SW 1271 (cell line): ENCODE measurements at places on chromosomes 3 and 15.

DNA sequence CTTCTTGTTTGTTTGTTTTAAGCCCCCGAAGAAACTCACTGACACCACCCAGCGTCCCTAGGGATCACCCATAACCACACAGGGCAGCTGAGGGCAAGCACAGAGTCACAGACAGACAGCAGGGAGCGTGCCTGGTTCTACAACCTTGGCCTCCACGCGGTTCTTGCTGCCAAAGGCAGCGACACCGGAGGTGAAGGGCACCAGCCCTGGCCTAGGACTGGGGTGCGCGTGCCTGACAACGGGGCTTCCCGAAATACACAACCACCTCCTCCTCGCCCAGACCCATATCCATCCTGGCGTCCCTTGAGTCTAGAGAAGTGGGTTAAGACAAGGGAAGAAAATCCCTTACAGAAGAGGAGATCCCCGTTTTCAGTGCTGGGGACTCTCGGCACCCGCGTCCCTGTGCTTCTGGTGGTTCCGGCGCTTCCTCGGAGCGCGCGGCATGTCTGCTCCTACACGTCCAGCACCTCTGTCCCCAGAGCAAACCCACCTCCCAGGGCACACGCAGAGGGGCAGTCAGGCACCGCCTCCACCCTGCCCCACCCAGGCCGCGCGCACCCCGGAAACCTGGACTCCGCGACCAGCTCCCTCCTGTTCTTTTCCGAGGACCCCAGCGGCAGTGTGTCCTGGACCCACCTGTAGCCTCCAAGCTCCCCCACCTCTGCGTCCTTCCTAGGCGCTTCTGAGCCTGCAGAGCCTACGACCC is 911 bp downstream of the RFTN1 start:
- no peak for DNase-seq

- DNase-seq: no peak
Observed at GRCh38 chr15:81865850-81866537, 179.8 kb downstream of the MEX3B start.

DNA sequence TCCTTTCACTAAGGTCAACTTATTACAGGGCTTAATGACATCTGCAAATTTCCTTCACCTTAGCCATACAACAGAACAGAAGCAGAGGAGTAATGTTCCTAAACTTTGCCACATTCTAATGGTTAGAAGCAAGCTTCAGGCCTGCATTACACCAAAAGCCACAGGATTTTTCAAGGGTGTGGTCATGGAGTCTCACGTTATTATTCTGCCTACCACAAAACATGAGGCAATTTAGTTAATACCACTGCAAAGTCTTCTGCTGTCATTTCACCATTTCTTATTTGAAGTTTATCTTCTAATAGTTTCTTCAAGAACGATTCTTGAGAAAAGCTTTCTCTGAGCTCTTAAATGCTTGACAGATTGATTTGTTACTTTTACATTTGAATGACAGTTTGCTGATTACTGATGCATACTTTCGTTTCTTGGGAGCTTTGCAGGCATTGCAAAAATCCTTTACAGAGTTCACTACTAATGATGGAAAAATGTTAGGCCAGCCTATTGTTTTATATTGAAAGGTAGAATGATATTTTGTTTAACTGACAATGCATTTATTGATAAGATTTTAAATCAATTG is 1257.1 kb downstream of the NSUN3 start:
- DNase-seq: no peak

- no peak for DNase-seq
Observed at GRCh38 chr15:48273049-48273448, 58.2 kb upstream of the DUT start.

- no peak for DNase-seq
Observed at GRCh38 chr3:60217156-60217911, 1033.9 kb downstream of the FHIT start.

- no peak for DNase-seq
Observed at GRCh38 chr15:67080900-67081431, 15.6 kb downstream of the SMAD3 start.

- no peak for DNase-seq
Observed at GRCh38 chr15:100224206-100225185, 117.3 kb downstream of the ADAMTS17 start.

DNA sequence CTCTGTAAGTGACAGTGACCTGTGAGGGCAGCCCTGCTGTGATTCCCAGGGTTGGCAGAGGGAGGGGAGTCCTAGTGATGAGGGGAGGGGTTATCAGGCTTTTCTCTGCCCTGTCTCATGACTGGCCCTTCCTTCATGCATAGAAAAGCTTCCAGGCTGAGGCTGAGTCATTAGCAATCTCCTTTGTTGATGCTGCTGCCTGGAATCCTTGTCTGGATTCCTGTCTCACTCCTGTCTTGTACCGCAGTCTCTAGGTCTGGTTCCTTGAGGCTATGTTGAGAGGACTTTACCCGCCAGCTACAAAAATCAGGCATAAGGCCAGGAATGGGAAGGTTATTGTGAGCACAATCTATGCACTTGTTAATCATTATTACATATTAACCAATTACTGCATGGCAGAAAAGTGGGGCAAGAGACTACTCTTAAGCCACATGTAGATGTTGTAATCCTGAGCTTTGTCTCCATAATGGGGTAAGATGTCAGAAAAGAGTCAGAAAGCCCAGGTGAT is 7.2 kb downstream of the KLHL6 start:
- DNase-seq: no peak

DNA sequence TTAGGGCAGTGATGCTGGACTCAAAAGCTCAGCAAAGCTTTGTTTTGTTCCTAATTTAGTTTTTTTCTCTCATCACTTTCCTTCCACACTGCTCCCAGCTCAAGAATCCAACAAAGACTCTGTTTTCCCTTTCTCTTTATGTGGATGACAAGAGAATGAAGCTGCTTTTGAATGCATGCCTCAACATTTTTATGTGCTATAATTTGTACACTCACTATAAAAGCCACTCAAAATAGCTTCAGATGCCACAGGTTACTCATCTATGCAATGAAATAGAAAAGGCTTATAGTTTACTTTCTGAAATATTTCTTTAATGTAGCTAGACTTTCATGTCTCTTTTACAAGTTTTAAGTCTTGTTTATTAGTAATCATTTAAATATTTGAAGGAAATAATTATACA is 714.9 kb downstream of the OTOL1 start:
- no peak for DNase-seq

- DNase-seq: peak; percentile 11
Observed at GRCh38 chr3:158711886-158712285, 20.4 kb downstream of the RARRES1 start.

GRCh38 chr3:69322158-69322509 is 63.8 kb downstream of the FRMD4B start:
- no peak for DNase-seq

DNA sequence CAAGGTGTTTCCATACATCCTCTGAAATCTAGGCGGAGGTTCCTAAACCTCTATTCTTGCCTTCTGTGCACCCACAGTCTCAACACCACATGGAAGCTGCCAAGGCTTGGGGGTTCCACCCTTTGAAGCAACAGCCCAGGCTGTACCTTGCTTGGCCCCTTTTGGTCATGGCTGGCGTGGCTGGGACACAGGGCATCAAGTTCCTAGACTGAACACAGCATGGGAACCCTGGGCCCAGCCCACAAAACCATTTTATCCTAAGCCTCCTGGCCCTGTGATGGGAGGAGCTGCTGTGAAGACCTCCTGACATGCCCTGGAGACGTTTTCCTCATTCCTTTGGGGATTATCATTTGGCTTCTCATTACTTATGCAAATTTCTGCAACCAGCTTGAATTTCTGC is 739.0 kb upstream of the NECTIN3 start:
- no peak for DNase-seq

GRCh38 chr3:124263168-124263567 is 271.2 kb upstream of the ROPN1 start:
- DNase-seq: no peak

DNA sequence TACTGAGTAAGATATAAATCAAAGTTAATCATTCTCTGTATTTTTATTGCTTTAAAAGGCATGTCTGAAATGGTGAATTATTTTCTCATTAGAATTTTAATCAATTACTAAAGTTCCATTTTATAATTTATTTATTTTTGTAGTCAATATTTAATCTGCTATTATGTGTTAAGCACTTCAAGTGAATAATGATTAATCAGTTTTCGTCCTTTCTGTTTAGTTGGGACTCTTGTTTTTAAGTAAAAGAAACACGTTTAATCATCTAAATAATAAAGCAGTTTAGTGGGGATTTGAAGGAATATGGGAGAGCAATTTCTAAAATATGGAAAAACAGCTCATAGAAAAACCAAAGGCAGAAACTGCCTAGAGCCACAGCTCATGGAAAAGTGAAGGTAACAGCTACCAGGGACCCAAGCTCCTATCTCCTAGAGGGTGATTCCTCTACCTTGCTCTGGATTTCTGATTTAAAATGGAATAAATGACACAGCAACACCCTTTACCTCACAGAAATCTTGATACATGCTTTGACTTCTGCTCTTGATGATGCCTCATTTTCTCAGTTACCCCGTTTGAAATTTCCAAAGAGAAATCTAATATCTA is 28.0 kb upstream of the SUCNR1 start:
- no peak for DNase-seq

- no peak for DNase-seq
Observed at GRCh38 chr15:60323322-60323721, 74.5 kb downstream of the ANXA2 start.

DNA sequence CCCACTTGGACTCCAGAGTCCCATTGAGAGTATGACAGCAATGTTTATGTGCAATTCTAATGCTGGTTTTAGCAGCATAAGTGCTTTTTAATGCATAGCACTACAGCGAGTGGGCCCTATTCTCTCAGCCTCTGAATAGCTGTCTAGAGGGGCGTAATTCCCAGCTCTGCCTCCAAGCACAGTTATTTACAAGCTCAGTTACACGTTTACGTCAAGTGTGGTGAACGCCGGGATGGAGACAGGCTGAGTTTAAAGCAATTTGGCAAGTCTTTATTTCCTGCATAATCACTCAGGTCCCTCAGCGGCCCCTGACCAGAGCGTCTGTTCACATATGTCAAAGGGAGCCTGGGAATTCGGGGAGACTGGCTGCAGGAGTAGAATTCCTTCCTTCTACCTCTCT is 43.9 kb downstream of the SOX14 start:
- DNase-seq: no peak

DNA sequence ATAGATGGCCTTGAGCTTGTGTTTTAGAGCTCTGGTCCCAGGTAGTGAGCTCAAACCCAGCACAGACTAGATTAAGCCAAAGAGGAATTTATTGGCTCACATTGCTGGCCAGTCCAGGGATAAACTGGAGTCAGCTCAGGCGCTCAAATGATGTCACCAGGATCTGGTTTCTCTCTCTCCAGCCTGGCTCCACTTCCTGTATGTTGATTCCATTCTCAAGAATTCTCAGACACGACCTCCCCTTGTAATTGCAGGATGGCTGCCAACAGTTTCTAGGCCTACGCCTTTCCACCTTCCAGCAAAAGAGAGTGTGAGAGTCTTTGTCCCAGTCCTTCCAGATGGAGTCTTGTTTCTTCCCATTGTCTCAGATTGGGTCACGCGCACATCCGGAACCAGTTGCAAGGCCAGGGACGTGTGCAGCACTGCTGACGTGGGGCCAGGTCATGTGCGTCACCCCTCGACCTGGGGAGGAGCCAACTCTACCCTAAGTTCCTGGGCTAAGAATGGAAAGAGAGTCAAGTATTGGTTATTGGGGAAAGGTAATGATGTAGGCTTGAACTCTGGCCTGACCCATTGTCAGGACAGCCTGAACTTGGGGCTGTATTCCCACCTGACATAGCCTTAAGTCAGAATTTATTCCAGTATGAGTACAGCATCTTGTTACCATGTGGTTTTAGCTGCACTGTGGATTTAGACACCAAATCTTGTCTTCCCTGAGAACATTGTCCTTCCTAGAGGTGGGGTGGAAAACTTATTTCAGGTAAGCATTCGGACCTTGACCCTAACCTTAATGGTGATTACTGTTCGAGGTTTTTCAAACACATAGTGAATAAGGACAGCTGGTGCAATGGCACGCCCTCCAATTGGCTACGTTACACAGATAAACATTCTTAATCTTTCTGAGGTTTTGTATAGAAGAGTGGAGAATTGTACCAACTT is 31.6 kb downstream of the CACNA1D start:
- no peak for DNase-seq

DNA sequence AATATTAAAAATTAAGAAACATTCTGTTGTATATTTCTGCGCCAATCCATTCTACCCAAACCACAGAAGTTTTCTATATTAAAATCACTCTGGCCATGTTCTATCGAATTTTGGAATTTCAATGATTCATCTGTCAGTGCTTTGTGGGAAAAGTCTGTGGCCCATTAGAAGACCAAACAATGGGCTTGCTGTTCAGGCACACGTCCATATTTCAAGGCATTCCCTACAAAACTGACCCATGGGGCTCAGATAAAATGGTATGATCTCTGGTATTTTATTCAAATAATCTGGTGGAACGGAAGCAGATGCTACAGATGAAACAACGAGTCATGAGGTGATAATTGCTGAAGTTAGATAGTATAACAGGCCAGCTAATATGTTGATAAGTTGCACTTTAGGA is 12.4 kb downstream of the NPHP3 start:
- DNase-seq: no peak

DNA sequence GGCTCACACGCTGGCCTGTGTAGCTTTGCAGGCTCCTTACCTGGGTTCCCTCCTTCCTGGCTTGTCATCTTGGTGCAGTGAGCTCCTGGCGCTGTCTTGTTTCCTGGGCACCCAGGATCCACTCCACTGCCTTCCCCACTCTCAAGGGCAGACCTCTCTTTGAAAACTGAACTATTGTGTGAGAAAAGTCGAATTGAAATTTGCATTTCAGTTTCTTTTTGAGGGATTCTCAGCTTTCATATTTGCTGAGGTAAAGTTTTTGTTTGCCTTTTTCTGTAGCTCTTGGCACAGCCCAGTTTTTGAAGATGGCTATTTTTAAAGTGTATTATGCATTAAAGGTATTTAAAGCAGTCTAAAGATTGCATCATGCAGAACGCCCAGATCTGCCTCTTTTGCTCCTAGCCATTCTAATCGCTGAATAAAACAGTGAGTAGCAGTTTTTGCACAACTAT is 70.1 kb downstream of the CCK start:
- no peak for DNase-seq

DNA sequence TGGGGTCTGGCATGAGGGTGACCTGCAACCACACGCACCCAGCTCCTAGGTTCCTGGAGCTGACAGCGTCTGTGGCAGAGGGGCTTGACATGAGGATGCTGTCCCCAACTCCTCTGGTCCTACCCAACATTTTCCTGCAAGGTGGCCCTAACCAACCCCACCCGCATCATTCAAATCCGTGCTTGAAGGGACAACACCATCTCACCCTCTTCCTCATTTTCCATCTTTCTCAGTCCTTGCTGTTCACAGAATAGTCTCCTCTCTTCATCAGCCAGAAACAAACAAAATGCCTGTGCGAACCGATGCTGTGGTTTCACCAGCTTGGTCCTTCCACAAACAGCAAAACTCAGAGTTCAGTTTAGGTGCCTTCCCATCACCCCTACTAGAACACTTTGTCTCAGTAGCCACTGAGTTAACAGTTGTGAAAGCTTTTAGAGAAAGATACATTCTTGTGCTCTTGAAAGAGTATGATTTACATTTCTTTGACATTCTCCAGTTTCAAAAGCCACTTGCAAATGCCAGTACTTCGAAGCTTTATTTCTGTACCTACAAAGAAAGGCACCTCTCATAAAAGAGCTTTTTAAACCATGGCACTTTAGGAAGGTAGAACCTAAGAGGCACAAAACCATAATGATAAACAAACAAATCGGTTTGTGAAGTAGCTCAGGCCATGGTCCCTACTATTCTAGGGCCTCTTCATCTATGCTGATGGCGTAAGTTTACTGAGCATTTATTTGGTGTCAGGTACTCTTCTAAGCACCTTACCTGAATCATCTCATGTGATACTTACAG is 360.1 kb downstream of the SHQ1 start:
- no peak for DNase-seq

GRCh38 chr3:116339441-116340028 is 105.8 kb downstream of the LSAMP start:
- no peak for DNase-seq

GRCh38 chr15:60737217-60737616 is 258.3 kb upstream of the ICE2 start:
- DNase-seq: no peak
